Airway epithelial cell (primary cell): ENCODE measurements at places on chromosomes 3 and 15. TPM values are rescaled to one million over a fixed set of nuclear protein-coding genes. Genes with fewer than 3 reads are reported as not detected.

CHDH gene
- total RNA-seq = 0.70 and 0.85 TPM in 2 replicates

CHST2 gene
- 3.5 and 3.9 TPM in 2 replicates for total RNA-seq

MYO5A gene
- total RNA-seq = 11.3 and 27.4 TPM in 2 replicates

CHRD gene
- total RNA-seq = not detected in 2 replicates

CCDC54 gene
- total RNA-seq = not detected in 2 replicates
